HS-27A (cell line): ENCODE measurements at places on chromosomes 1 and 21.

GRCh38 chr21:41497008-41497407 is 10.9 kb downstream of the TMPRSS2 start:
- DNase-seq = no peak

GRCh38 chr21:34143685-34144182 is 70.4 kb downstream of the MRPS6 start:
- no peak for DNase-seq

- no peak for DNase-seq
Measured at GRCh38 chr1:87318056-87318650, 10.5 kb upstream of the LMO4 start.

GRCh38 chr1:50645139-50645538 is 221.9 kb upstream of the DMRTA2 start:
- no peak for DNase-seq

- DNase-seq = no peak
Measured at GRCh38 chr1:173097001-173097400, 46.3 kb upstream of the TNFSF18 start.

DNA sequence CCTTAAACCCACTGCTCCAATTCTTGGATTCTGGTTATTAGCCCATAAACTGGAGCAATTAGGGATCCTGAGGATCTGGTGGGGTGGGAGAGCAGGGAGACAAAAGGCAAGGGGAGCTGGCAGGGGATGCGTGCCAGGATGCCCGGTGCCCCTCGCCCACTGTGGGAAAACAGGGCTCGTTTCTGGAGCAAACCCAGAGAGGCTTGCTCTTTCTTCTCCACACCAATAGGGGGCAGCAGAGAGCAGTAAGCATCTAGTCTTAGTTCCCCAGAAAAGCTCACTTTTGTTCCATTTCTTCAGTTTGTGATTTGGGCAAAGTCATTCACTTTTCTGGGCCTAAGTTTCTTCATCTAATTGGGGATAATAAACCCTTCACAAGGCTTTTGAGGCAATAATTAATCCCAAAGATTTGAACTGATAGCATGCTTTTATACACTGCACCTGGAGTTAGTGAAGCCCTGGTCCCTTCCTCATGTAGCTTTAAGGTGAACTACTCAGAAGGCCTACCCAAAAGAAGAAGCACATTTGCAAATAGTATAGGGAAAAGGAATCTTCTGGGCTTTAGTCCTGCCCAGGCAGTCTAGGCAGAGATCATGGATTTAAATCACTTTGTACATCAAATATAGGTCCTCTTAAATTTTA is 160.6 kb upstream of the USP24 start:
- peak; percentile 40 for DNase-seq

GRCh38 chr1:111930356-111930755 is 59.1 kb downstream of the KCND3 start:
- no peak for DNase-seq
